ENCODE measurements at places on chromosomes 3 and 15.

GRCh38 chr3:114417675-114418074 is 123.8 kb downstream of the TIGIT start:
- DNase-seq, result no peak

DNA sequence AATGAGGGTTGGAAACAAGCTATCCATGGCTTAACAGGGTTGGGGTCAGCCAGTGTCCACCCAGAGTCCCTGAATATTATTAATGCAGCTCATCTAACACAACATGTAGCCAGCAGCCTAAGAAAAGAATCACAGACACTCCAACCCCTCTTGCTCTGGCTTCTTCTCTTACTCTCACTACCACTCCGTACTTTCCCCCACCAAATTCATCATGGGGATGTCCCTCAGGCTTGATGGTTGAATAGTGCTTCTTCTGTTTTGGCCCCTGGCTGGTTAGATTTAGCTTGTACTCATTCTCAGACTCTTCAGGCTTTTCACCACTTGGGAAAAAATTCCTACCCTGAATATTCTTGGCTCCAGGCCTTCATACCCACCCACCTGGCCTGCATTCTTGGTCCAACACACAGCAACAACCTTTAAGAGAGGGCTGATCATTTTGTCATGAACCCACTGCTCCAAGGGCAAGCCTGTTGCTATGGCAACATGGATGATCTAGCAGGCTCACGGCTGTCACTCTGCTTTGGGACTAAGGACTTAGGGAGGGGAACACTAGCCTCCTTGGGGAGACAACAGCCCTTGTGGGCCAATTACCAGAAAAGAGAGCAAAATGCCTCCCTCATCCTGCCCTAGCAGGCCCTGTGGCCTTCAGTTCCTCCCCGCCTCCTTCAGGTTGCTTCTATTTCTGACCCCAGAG is 9.4 kb upstream of the MED12L start:
- no peak for DNase-seq

DNA sequence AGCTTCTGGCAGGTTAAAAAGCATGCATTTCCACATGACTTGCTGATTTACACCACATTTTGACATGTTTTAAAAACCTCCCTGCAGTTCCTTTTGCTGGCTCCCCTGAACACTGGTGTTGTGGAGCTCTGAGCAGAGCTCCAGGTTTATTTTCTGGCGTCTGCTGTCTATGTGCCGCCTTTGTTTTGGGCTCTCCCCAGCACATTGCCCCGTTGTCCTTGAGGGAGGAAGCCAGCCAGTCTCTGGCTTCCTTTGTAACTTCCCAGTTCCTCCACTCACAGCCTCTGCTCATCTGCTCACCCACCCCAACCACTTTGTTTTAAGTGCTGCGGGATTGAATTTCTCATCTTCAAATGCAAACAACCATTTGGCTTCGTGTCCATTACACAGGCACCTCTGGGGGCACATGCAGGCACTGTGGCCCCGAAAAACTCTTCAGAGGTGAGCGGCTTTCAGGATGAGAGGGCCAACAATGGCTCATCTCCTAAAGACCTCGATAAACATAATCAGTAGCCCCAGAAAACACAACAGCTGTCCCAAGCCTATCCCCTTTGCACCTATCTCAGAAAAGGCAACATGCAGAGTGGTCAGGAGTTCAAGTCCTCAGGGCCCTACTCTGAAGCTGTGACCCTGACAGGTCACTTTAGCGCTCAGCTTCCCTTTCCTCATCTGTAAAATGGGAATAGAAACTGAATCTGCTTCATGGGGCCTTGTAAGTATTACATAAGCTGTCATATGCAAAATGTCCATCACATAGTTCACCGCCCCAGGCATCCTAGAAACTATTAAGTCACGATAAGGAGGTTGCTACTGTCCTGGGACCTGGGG is 1.3 kb upstream of the MEF2A start:
- peak; percentile 13 for DNase-seq

GRCh38 chr3:5787861-5788488 is 600.5 kb downstream of the EDEM1 start:
- no peak for DNase-seq

GRCh38 chr3:176855901-176856486 is 341.3 kb downstream of the TBL1XR1 start:
- DNase-seq, result no peak

GRCh38 chr3:195609229-195609628 is 25.5 kb upstream of the APOD start:
- DNase-seq, result no peak

GRCh38 chr3:98778852-98779413 is 15.8 kb downstream of the ST3GAL6 start:
- DNase-seq, result peak; percentile 95

DNA sequence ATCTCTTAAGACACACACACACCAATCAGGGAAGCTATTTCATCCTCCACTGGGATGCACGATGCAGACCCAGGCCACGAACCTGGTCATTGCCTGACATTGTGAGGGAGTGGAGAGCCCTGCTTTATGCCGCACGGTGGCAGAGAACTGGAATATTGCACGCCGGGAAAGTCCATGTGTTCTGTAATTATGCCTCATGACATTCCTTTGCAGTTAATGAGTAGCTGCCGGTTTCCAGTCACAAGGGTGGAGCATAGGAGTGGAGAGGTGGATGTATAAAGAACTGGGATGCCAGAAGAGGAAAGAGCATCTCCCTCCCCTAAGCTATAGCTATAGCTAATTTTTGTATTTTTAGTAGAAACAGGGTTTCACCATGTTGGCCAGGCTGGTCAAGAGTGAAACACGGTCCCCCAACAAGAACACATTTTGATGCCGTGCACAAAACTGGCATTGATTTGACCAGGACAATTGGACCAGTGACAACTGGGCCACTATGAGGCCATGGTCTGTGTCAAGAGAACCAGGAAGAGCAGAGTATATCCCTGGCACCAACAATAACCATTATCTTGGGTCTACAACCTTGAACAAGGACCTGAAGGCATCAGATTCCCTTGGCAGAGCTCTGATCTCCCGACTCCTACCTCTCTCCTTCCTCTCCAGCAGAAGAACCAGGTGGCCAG is 51.4 kb downstream of the SH3BP5 start:
- DNase-seq, result no peak

- peak; percentile 4 for DNase-seq
These were observed 270.8 kb downstream of the OPA1 start for GRCh38 chr3:193863657-193864357.

DNA sequence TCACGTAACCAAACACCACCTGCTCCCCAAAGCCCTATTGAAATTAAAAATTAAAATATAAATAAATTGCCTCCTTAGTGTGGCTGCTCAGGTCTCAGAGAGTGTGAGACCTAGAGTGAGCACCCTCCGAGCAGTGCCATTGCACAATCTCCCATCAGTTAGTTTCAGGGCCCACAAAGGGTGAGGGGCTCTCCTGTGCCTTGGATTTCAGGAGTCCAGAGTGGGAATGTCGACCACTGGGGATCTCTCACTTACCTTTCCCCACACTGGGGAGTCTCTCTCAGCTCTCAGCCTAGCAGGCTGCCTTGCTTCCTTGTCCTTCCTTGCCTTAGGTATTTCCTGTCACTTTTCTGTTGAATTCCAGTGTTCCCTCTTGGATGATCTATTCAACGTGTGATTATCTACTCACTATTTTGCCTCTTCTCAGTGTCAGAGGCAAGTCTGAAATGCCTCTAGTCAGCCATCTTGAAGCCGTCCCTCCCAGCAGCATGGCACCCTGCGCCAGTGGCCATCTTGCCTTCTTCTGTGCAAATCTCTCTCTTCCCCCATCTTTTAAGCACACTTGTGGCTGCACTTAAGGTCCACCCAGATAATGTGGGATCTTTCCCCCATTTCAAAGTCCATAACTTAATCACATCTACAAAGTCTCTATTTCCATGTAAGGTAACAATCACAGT is 119.3 kb downstream of the LRRK1 start:
- DNase-seq, result no peak

DNA sequence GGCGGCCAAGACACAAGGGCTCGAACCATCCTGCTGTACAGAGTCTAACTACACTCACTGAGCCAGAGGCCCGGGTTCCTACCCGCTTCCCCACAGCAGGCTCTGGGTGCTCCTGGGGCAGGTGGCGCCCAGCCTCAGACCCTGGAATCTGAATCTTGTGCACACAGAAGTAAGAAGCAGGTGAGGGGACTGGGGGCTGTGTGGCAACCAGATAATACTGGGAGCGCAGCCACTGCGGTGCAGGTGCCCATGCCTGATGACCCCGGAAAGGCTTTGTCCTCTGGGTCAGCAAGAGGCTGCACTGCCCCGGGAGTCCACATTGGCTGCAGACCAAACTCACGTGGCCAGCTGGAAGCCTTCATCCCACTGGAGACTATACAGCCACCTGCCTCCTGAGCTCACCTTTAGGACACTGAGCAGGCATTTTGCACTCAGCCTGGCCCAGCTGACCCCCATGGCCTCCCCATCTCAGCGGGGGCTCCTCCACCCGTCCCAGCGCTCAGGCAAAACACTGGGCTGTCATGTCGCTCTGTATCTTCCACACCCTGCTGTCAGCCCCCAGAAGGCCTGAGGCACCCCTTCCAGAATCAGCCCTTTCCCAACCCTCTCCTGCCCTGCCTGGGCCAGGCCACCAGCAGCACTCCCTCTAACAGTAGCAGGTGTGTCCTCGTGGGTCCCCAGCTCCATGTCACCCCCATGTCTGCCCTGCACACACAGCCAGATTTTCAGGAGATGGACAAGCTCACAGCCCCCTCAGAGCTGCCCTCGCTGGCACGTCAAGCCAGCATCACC is 101.0 kb upstream of the IQSEC1 start:
- DNase-seq, result no peak

- no peak for DNase-seq
These were observed 14.4 kb upstream of the SENP7 start for GRCh38 chr3:101527441-101527840.

GRCh38 chr3:194332858-194333211 is 18.3 kb downstream of the CPN2 start:
- no peak for DNase-seq

- DNase-seq, result no peak
These were observed 234.2 kb upstream of the ST8SIA2 start for GRCh38 chr15:92159481-92159880.

- no peak for DNase-seq
These were observed 48.0 kb upstream of the TPRG1 start for GRCh38 chr3:189123595-189124387.

DNA sequence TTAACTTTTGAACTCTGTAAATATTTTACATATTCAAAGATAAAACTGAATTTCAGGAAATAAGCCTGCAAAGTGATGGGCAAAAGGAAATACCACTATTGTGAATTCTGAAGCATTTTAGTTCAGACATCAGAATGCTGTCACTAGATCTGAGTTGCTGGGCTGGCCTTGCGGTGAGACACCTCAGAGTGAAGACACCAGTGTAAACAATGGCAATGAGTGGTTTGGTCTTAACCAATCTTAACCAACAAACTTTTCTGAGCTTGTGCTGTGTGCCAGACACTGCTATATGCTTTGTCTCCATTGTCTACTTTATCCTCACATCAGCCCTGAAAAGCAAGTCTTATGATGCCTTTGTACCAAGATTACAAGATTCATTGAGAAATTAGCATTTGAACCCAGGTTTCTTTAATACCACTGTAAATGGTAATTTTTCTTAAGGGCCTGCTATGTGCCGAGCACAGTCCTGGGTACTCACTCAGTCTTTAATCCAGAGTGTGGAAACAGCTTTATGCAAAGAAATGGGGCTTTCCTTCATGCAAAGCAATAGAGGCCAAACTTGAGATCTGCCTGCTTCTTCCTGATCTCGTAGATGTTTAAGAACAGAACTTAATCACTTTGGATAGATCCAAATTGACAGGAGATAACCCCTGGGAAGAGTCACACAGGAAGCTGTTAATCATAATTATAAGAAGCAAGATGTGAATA is 55.0 kb downstream of the TMEM39A start:
- DNase-seq, result peak; percentile 6

GRCh38 chr3:169146179-169146665 is 517.3 kb downstream of the MECOM start:
- DNase-seq, result peak; percentile 64

- no peak for DNase-seq
These were observed 231.0 kb upstream of the ATP11B start for GRCh38 chr3:182562274-182562673.

DNA sequence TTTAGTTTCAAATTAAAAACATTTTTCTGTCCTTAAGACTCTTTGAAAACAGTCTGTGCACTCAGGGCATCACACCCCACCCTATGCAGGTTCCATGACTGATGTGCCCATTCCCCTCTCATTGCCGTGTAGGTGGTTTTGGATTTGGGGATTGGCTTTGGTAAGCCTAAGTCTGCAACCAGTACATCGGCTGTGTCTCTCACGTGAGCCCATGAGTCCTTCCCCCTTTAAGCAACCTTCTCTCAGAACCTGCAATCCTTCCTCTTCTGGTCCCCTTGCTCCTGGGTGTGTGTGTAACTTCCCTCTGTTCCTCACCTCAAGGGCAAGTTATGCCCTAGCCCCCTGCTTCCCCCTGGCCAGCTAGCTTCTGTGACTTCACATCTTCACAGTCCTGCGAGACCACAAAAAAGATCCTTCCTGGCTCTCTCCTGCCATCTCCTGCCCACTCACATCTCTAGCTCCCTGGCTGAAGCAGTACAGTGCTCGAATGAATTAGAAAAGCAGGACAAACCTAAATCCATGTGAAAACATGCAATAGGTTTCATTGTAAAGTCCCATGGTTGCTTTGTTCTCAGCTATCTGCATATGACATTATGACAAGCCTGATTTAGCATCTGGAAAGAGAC is 126.7 kb downstream of the UACA start:
- no peak for DNase-seq

DNA sequence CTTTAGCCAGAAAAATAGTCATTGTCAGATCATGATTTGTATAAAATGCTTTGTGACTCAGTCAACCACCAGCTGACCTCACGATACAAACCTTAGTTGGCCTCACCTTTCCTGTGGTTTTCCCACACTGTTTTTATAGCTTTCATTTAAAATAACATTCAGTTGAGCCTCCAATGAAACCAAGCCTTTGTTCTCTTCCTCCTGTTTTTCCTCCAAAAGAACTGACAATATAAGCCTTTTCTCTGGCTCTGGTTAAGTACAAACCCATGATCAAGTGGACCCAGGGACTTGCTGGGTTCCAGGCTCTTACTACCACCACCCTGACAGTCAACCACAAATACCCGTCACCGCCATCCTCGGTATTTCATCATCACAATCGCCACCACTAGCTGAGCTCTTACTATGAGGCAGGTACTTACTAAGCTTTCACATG is 81.7 kb downstream of the TAMM41 start:
- peak; percentile 84 for DNase-seq

- no peak for DNase-seq
These were observed 70.2 kb downstream of the NMD3 start for GRCh38 chr3:161291191-161291901.

GRCh38 chr3:169044331-169045113 is 619.0 kb downstream of the MECOM start:
- DNase-seq, result peak; percentile 85

- DNase-seq, result peak; percentile 48
These were observed 16.2 kb upstream of the VILL start for GRCh38 chr3:37974121-37975083.

GRCh38 chr15:98160236-98160635 is 199.7 kb downstream of the ARRDC4 start:
- no peak for DNase-seq

Data from IMR-90 (cell line).